ENCODE measurements at places on chromosomes 5 and 9.
A peak's percentile ranks its signal among the peaks of the same experiment; 100 is the strongest.

GRCh38 chr5:122391621-122392020 is 79.6 kb downstream of the SNCAIP start:
- no peak for DNase-seq

DNA sequence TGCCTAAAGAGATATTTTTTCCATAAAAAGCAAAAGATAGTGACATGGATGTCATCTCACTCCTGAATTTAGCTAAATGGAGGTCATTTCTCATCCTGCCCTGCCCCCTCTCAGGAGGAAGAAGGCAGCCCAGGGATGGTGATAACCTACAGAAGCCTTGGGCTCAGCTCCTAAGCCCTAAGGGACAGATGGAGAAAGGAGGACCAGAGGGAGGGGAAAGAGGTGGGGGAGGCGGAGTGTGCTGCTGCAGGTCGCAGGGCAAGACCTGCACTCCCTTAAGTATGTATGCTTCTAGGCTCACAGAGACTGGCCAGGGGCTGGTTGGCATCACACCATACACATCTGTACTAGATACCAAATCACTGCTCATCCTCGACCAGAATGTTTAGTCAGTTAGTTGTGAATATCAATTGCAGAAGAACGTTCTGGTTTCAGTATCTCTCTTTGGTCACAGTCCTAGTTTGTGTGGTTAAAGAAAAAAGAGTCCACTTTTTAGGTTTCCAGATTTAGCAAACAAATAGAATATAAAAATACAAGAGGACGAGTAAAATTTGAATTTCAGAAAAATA is 18.4 kb upstream of the CDKN2AIPNL start:
- DNase-seq = peak; percentile 58

DNA sequence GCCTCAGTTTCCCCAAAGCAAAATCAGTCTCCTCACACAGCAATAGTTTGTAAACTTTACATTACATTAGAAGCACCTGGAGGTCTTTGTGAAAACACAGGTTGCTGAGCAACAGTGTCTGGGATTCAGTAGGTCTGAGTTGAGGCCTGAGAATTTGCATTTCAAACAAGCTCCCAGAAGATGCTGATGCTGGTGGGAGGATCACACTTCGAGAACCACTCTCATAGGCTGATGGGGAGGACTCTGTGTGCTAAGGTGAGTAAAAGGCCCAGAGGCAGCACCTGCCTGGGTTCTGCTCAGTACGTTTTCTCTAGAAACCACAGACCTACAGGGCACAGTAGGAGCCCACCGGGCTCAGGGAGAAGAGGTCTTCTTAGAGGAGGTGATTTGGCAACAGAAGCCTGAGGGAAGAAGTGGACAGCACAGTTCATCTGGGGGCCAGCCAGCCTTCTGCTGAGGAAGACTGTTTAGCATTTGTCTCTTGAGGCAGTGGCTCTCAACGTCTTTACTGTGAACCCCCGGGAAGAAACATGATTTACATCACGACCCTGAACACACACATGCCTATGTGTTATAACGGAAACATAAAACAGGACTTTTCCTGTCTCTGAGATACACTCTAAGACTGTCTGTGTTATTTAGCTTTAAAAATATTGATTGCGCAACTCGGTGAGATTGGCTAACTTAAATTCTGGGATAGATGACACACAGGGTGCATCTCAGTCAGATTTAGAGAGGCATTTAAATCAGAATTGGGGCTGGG is 24.8 kb upstream of the DENND1A start:
- DNase-seq = no peak

GRCh38 chr9:12921621-12922020 is 146.8 kb downstream of the LURAP1L start:
- no peak for DNase-seq

GRCh38 chr9:109971226-109971625 is 191.2 kb downstream of the PALM2AKAP2 start:
- peak; percentile 87 for DNase-seq

GRCh38 chr5:65663804-65664521 is 39.1 kb downstream of the SHLD3 start:
- peak; percentile 21 for DNase-seq

DNA sequence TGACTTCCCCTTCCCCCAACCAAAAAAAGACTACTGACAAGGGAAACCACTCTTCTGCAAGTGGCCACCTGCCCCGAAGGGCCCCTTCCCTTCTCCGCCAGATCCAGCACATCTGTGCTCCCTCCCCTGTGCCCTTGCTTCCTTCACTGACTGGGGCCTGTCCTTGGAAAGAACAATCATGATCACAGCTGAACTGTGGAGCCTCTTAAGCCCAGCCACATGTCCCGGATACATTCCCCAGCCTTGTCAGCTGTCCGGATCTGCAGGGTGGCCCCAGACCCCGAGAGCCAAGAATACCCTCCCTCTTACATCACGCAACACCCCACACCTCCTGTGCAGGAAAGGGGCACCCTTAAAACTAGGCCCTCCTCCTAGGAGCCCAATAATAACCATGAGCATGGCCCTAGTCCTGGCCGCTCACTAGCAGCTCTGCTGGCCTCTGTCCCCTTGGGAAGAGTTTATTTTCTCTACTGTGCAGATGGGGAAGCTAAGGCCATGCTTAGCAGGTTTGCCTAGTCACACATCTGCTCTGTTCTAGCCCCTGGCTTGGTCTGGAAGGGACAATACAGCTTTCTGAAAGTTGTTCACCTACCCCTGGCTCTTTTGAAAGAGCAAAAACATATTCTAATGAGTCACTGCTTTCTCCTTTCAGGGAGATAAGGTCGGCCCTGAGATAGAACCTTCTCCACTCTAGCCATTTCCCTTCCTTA is 3.8 kb downstream of the SPRY4 start:
- peak; percentile 55 for DNase-seq

DNA sequence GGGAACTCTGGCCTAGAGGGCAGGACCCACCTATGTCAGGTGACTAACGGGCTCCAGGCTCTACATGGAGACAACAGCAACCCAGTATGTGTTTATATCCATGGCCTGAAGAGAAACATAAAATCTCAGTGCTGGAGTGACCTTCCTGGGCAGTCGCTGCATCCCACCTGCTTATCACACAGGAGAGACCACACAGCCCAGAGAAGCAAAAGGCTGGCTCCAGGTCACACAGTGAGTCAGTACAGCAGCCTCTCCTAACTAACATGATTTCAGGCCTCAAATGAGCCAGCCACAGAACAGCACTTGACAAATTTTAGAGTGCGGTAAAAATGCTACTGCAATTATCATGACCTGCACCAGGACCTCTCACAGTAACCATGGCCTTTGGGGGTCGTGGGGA is 54.0 kb upstream of the TGFBR1 start:
- no peak for DNase-seq

Measured in ELF-1 (cell line).